ENCODE measurements at places on chromosomes 7 and 10. TPM values are rescaled to one million over a fixed set of nuclear protein-coding genes. Genes with fewer than 3 reads are reported as not detected.

OPN1SW gene
- not detected for total RNA-seq

PSTK gene
- total RNA-seq = 3.5 TPM

ATP6V0A4 gene
- 0.98 TPM for total RNA-seq

DNA2 gene
- 69.0 TPM for total RNA-seq

LIPM gene
- not detected for total RNA-seq

DOCK1 gene
- 1.3 TPM for total RNA-seq

CRHR2 gene
- total RNA-seq = not detected

LRRD1 gene
- total RNA-seq = not detected

PRR15 gene
- total RNA-seq = not detected

CWF19L1 gene
- total RNA-seq = 42.8 TPM

KCND2 gene
- not detected for total RNA-seq
